ENCODE measurements at places on chromosomes 4 and X. TPM values are rescaled to one million over a fixed set of nuclear protein-coding genes. Genes with fewer than 3 reads are reported as not detected.

MAGEA11 gene
- total RNA-seq = not detected

UCHL1 gene
- 213 TPM for total RNA-seq

SEPTIN6 gene
- total RNA-seq = 20.1 TPM

TMEM144 gene
- 4.9 TPM for total RNA-seq

HS3ST1 gene
- total RNA-seq = 0.65 TPM

TCEAL6 gene
- not detected for total RNA-seq

ASMT gene
- total RNA-seq = 0.07 TPM

AWAT2 gene
- not detected for total RNA-seq

KLHL8 gene
- 16.4 TPM for total RNA-seq

ZGRF1 gene
- 2.9 TPM for total RNA-seq

HTT gene
- total RNA-seq = 76.5 TPM

IL2 gene
- not detected for total RNA-seq

FAM47C gene
- total RNA-seq = not detected

HTRA3 gene
- total RNA-seq = 5.4 TPM

TRIM61 gene
- 3.0 TPM for total RNA-seq

KLHL34 gene
- total RNA-seq = not detected

SLC30A9 gene
- total RNA-seq = 79.5 TPM

PARM1 gene
- 3.0 TPM for total RNA-seq

RPL10 gene
- 2,018 TPM for total RNA-seq

PTPN13 gene
- 48.9 TPM for total RNA-seq

HNRNPH2 gene
- 55.9 TPM for total RNA-seq

TSPAN7 gene
- total RNA-seq = 0.39 TPM

SPINK2 gene
- not detected for total RNA-seq

KLB gene
- total RNA-seq = 0.07 TPM

TCEAL2 gene
- total RNA-seq = 0.23 TPM

SRPK3 gene
- 3.6 TPM for total RNA-seq

FRMD7 gene
- 0.03 TPM for total RNA-seq

CPZ gene
- total RNA-seq = 24.4 TPM

PNMA6A gene
- total RNA-seq = 3.3 TPM

TMEM150C gene
- total RNA-seq = 0.53 TPM

USP17L5 gene
- total RNA-seq = not detected

GAGE12E gene
- not detected for total RNA-seq

Measured in smooth muscle cell of the pulmonary artery (primary cell).